ENCODE measurements at places on chromosomes 2 and 18.
A peak's percentile ranks its signal among the peaks of the same experiment; 100 is the strongest.

DNA sequence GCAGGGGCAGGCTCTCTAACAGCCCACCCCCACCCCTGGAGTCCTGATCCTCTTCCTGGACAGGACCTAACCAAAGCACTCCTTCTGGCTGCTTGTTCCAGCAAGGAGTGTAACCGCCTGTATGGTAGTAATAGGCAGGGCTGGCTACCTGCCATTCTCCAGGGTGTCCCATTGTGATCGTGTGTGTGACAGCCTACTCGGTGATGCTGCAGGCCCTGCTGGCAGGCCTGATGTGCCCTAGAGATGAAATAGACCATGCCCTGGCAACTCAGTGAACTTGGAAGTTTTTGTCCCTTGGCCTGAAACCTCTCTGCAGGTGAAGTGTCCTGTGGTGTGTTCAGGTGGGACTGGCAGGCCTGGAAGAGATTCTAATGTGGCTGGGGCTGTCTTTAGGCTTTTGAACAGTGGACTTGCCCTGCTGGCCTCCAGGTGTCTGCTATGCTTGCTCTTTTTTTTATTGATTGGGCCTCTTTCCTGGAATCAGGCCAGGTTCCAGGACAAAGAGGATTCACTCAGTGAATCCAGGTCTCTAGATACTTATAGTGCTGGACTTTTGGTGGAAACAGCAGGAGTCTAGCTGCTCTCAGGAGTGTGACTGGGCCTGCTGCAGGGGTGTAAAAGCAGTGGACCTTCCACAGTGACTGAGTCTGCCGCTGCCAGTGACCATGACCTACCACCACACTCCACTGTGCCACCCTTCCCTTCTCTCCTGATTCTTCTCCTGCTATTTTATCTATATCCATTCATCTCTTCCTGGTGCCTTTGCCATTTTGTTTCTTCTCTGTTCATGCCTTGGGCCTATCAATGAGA, 132.1 kb downstream of the CTIF start:
- peak; percentile 11 for DNase-seq

GRCh38 chr2:198096965-198097364, 292.6 kb downstream of the PLCL1 start:
- DNase-seq: no peak

- DNase-seq: no peak
Observed at GRCh38 chr2:159744363-159744762, 32.1 kb downstream of the MARCHF7 start.

DNA sequence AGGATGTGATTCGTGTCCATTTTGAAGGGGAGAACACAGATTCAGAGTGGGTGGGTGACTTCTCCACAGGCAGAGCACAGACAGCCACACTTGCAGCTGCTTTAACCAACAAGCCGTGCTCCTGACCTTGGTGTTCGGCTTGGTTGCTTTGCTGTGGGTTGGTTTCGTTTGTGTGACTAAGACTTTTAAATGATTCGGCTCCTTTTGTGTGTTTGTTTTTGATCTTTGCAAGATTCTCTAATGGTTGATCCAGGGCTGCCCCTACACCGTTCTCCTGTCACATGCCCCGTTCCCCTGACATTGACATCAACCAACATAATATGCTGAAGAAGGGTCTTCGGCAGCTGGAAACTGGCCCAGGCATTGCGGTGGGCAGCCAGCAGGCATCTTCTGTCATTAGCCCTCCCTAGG, 95.9 kb upstream of the MBOAT2 start:
- no peak for DNase-seq

- DNase-seq: no peak
Observed at GRCh38 chr2:145551686-145552085, 1031.8 kb upstream of the ZEB2 start.

- DNase-seq: no peak
Observed at GRCh38 chr2:201128933-201129505, 13.1 kb downstream of the CFLAR start.

DNA sequence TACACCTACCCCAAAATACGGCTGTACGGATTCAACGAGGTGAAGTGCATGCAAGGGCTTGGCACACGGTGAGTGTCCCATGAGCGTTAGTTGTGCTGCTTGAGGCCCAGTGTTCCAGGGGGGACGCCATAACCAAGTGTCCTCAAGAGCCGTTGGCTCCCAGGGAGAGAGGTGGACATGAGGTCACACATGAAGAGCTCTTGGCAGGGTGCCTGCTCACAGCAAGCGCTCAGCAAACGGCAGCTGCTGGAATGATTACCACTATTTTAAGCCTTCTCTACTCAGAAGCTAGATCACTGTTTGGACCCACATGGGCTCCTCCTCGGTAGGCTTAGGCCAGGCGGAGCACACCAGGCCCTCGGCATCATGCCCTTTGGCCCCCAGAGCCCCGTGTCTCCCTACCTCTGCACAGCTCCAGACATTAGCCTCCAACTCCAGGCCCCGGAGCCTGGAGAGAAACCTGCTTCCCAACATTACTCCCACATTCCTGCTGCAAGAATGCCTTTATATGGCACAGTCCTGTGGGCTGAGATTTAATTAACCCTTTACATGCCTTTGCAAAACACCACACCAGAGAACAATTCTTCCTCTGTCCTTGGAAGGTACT, 68.4 kb upstream of the PPP1CB start:
- peak; percentile 85 for DNase-seq

DNA sequence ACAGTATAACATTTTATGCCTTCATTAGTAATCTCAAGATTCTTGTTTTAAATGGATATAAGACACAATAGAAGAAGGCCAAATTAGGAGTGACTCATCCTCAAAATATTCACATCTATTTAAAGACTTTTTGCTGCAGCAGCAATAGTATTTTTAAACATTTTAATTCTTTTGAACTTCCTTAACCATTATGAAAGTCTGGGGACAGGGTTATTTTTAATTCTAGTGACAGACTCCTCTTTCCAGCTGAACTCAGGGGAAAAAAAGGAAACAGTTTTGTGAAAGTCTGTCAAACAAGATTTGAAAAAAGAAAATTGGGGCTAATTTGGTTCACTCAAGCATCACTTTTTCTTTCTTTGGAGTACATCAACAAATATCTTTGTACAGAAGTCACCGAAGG, 541.8 kb downstream of the NUP35 start:
- no peak for DNase-seq

- DNase-seq: no peak
Observed at GRCh38 chr2:40867829-40868228, 415.9 kb upstream of the SLC8A1 start.

DNA sequence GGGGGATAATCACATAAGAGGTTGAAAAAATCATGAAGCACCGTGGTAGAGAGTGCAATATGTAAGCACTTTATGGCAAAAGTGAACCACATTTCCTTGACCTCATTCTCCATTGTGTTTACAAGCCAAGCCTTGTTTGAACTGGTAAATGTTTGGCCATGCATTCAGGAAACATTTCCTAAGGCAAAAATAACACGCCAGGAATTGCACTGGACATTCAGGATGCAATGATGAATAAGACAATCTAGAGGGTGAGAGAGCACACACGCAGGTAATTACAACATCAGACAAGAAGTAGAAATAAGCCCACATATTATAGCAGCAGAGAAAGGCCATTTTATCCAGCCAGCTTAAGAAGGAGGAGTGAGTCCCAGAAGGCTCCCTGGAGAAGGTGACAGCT, 218.0 kb upstream of the OSR1 start:
- no peak for DNase-seq

- no peak for DNase-seq
Observed at GRCh38 chr18:58005885-58006523, 38.0 kb upstream of the NEDD4L start.

DNA sequence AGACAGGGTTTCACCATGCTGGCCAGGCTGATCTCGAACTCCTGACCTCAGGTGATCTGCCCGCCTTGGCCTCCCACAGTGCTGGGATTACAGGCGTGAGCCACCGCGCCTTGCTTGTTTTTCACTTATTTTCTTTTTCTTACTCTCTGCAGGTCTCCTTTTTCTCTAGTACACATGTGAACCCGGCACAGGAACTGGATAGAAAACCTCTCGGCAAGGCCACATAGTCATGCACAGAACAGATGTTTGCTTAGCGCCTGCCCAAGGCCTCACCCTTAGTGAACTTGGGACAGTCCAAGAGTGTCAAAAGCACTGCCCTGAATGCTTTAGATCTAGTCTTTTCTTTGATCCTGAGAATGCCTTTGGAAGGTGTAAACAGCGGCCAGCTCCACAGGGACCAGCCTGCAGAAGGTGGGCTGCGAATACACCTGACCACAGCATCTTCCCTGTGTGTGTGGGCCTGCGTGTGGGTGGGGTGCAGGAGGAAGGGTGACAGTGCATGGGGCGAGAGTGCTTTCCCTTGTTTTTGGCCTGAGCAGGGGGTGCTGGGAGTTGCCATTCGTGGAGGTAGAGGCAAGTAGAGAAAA, 27.0 kb downstream of the IMPA2 start:
- no peak for DNase-seq

DNA sequence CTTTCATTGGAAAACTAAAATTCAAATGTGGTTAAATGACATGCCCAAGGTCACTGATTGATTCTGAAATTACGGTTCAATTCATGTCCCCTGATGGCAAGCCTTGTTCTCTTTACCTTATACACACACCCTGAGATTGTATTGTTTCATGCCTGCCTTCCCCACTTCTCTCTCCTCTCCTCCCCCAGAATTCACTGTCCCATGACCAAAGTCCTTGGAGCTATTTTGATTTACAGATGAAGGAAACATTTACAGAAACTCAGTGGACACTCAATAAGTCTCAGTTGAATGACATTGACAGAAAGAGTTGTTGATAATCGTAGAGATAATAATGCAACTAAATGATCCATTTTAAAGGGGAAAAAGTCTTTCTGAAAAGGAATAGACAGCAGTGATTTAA, 33.1 kb upstream of the SIX2 start:
- DNase-seq: no peak

GRCh38 chr18:23071285-23071684, 64.0 kb upstream of the CABLES1 start:
- no peak for DNase-seq

- no peak for DNase-seq
Observed at GRCh38 chr2:29650631-29651097, 270.7 kb downstream of the ALK start.

- DNase-seq: no peak
Observed at GRCh38 chr18:54117853-54118773, 106.4 kb downstream of the MBD2 start.

- no peak for DNase-seq
Observed at GRCh38 chr2:17830053-17831034, 14.1 kb downstream of the MSGN1 start.

DNA sequence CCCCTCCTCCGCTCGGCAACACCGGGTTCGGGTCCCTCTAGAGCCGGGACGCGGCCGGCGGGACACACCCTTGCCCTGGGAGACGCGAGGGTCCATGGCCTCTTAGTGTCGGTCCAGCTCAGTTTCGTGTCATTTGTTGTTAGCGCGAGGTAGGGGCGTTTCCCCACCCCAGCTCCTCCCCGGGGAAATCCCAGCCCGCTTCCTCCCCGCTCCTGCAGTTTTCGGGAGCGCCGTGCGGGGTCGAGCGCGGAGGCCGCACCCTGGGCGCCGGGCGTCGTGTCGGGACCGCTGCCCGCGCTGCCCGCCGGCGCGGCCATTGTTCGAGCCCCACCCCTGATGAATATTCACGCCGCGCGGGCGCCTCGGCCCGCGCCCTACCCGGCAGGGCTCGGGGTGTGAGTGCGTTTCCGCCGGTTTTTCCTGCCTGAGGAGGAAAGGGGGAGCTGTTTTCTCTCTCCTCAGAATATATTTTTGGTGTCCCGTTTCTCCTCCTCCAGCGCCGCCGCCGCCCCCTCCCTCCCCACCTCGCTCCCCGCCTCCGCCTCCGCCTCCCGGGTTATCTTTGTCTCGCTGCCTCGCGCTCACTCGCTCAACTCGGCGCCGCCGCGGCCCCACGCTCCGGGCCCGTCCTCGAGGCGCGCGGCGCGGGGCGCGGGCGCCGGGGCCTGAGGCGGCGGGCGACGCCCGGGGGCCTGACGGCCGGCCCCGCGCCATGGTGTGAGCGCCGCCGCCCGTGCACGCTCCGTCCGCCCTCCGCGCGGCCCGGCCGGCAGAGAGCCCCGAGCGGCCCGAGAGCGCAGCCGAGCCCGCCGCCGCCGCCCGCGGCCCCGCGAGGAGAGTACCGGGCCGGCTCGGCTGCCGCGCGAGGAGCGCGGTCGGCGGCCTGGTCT, at the start of gene MAP4K4:
Gene MAP4K4 (plus strand): TSS at position 584 of the 890 bp plus-strand sequence. CDS start 374 bp downstream, outside the sequence.
- DNase-seq: peak; percentile 83

- no peak for DNase-seq
Observed at GRCh38 chr18:74946646-74947375, 262.1 kb downstream of the PTGR3 start.

GRCh38 chr2:160254189-160254762, 54.2 kb upstream of the ITGB6 start:
- DNase-seq: no peak

DNA sequence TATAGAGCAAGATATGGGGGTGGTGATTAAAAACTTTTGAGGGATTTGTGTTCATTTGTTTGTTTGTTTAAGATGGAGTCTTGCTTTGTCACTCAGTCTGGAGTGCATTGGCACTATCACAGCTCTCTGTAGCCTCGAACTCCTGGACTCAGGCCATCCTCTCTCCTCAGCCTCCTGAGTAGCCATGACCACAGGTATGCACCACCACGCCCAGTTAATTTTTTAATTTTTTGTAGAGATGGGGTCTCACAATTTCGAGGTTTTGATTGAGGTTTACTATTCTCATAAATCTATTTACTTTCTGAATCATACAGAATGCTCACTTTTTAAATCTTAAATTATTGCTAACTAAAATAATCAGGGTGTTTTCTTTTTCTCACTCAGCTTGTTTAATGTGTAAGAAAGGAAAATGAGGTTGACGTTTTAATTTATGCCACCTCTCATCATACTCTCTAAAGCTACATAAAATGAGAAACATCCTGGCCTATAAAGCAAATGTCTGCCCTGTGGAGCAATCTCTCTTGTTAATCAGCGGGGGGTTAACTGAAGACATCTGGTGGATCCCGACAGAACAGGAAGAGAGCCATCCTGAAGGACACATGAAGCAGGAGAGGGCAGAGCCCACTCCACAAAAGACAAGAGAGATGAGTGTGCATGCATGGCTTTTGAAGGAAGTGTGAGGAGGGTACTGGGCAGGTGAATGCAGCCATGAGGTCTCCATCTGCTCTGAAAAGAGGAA, 589.1 kb upstream of the SLC8A1 start:
- DNase-seq: no peak

DNA sequence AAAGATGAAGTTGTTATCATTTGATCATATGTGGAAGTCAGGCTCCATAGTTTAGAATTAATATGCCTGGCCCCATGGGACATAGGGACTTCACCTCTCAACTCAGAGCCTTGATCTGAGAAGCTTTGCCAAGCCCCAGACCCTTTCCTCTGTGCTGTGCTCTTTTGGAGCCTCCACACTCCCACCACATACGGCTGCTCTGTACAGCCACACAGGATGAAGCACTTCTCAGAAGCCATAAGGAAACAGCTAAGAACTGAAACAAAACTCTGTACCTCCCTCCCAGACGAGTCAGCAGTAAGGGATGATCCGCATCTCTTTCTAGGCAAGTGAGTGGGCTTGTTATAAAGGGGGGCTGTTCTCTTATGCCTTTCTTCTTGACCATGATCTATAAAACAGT, 66.5 kb downstream of the CAB39 start:
- no peak for DNase-seq

GRCh38 chr2:63044362-63045327, 6.0 kb upstream of the OTX1 start:
- DNase-seq: no peak
